ENCODE measurements at places on chromosomes 6 and 20. TPM values are rescaled to one million over a fixed set of nuclear protein-coding genes. Genes with fewer than 3 reads are reported as not detected.

CDH22 gene
- total RNA-seq: 0.05 TPM

PIGT gene
- 28.1 TPM for total RNA-seq

GABRR1 gene
- total RNA-seq: under 0.01 TPM

GLP1R gene
- total RNA-seq: under 0.01 TPM

KHDC1L gene
- 1.4 TPM for total RNA-seq

PXMP4 gene
- 3.8 TPM for total RNA-seq

Measured in thymus (tissue), 14 donors.